ENCODE measurements at places on chromosomes 16 and 17.

DNA sequence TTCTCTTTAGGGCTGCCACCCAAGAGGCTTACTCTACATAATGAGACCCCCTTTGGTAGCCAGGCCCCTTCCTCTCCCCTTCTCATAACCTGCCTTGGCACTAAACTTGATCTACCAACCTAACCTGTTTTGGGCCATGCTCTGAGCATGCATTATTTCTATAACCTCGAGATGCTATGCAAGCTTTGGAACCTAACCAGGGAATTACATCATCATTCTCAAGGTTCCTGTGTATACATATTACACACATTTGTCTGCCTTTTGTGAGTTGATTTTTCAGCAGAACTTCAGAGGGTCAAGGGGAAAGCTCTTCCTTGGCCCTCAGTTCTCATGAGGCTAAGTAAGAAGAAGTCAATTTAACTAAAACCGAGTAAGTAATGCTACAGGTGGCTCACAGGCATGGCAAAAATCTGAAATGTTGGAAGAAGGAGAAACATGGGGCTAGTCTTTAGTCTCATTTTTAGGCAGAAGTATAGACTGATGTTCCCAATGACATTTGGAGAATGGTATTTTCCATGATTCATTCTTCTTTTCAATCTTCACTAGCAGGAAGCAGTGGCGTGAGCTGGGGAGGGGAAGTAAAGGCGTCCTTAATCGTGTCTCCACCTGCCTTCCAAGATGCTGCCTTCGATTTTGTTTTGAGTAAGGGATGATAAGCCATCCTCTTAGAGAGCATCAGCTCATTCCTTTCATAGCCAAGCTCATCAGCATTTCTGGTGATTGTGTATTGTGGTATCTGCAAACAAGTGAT lies 308.4 kb downstream of the ABCC12 start:
- DNase-seq: no peak

DNA sequence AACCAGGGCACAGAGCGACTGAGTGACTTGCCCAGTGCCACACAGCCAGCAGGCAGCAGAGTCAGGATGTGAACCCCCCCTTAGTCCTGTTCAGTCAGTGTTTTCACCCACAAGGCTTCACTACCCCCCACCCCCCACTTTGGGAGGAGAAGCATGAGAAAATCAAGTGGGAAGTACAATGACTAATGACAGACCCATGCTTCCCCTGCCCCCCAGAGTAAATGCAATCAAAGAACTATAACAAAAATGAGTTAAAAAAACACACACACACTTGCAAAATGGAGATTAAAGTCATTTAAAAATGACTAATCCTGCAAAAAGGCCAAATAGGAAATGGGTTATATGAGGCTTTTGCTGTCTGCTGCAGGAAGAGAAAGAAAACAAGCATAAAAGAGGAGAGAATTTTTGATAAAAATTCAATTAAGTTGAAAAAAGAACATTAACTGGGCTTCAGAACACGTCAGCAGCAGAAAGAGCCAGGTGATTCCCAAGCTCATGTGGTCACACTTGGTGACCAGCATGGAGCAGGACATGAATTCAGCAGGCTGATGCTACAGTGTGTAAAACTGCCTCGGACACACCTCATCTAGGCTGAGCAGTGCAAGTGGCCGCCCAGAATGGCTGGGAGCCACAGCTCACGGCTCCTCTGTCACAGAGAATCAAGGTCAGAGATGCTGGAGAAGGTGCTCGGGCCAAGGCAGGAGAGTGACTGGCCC lies 212.3 kb downstream of the ZNF423 start:
- DNase-seq: peak; percentile 53

DNA sequence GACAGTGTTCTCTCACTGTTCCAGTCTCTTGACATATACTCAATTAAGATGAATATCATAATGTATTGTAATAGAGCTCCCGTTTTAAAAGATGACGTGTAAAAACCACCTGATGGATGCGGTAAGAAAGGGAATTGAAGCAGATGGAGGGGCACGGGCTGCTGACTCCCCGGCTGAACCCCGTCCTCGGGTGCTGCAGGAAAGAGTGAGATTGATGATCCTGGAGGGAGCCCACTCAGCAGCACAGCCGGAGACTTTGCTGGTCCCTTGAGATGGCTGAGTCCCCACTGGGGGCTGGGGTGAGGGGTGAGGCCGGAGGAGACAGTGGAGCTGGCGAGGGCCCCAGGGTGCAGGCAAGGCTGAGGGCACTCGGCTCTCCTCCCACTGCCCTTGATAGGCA lies 217.4 kb downstream of the RPTOR start:
- DNase-seq: no peak

- DNase-seq: no peak
Measured at GRCh38 chr17:21376759-21377690, 868 bp downstream of the KCNJ12 start.

- DNase-seq: no peak
Measured at GRCh38 chr16:50671644-50672260, 9.4 kb downstream of the SNX20 start.

- DNase-seq: no peak
Measured at GRCh38 chr17:6374271-6374691, 60.6 kb downstream of the AIPL1 start.

GRCh38 chr16:3503523-3503922 lies 2.7 kb downstream of the CLUAP1 start:
- no peak for DNase-seq

DNA sequence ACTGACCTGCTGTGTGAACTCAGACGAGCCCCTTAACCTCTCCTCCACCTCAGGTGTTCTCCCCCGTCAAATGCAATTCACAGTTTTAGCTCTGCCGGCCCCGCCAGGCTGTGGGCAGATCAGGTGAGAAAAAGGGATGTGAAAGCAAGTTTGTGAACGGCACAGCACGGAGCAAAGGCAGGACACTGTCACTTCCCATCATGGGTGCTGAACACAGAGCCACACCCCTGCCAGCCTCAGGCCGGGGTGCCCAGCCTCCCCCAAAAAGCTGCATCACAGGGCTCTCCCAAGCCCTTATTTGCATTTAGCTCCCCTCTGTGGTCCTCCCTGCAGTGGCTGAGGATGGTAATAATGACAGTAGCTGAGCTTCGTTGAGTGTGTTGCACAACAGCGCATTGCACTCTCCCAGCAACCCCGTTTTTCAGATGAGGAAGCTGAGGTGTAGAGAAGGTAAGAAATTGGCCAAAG lies 88.8 kb upstream of the TNRC6C start:
- DNase-seq: no peak

DNA sequence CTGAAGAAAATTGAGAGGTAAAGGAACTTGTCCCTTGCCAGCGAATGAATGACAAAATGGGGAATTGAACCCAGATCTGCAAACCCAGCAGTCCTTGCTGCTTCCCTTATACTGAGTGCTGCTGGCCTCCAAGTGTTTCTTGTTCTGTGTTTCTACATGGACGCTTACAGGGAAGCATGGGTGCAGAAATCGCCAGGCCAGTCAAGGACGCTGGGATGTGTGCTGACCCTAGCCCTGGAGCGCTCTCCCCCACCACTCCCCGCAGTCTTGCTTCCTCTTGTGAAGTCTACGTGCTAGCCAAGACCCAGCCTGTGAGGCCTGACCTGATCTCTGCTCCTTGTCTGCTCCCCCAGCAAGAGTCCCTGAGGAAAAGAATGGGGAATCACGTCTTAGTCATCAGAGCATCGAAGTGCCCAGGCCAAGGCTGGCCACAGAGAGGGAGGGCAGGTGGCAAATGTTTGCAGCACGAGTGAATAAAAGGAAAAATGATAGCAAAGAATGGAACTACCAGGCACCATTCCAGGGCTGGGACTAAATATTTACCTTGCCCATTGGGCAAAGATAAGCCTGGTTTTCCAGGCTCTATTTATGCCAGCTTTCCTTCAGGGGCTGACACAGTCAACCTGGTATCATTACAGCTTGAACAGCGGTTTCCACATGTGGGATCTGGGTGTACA lies 17.4 kb downstream of the CA4 start:
- no peak for DNase-seq

DNA sequence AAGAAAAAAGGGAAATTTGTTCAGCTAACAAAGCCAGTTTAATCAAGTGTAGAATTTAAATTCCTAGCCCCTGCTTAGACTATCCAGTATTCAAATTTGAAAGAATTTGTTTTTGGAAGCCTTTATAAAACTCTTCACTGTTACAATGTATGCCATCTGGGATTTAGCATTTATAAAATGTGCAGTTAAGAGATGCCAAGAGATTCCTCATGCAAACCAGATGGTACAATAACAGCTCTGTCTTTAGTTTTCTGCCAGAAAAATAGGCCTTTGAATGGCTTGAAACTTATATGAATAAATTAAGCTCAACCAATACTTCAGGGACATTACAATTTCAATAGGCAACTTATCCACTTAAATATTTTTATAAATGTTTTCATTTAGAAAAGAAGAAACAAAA lies 6.8 kb upstream of the ANKS4B start:
- DNase-seq: no peak

DNA sequence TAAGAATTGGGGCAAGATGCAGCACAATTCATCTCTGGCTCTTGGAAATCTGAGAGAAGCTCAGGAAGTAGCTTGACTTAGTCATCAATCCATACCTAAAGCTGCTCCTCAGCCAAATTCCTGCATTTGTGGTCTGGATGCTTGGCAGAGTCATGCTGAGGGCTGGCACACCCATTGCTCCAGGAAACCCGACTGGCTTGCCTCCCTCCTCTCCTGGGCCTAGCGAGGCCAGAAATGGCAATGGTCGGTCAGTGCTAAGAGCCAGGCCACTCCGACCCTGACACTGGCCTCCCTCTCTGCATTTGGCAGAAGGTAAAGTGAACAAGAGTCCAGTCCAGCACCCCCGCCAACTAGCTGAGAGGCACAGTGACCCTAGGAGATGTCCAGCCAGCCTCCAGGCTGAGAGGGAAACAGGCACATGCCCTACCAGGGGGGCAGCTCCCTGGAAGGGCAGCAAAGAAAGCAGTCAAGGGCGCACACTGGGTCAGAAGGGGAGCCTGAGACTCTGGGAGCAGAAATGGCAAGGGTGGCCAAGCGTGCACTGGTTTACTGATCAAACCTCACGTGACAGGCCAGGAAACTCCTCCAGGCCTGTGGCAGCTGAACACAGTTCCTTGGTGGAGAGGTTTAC lies 10.0 kb downstream of the POLDIP2 start:
- DNase-seq: peak; percentile 84

GRCh38 chr16:2912330-2913199 lies 834 bp downstream of the FLYWCH1 start:
- peak; percentile 27 for DNase-seq

GRCh38 chr17:55186937-55187770 lies 77.6 kb upstream of the HLF start:
- no peak for DNase-seq

- no peak for DNase-seq
Measured at GRCh38 chr16:85611444-85612190, 1.5 kb upstream of the GSE1 start.

- DNase-seq: no peak
Measured at GRCh38 chr17:7176841-7177190, 2.4 kb downstream of the ASGR1 start.

DNA sequence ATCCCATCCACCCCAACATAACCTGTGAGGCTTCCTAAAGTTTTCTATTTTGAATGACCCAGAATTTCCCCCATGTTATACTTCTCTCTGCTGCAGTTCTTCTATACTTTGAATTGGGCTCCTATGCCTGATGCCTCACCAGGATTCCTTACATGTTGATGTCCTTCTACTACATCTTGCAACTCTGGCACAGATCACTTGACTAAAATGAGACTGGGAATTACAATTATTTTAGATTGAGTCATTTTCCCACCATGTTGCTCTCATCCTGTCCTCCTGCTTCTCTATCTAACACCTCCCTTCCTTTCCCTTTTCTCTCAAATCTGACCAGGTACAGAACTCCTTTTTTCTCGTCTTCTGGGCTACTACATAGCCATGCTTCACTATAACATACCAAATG lies 314.0 kb upstream of the KCNJ16 start:
- DNase-seq: no peak

GRCh38 chr17:32253117-32253611 lies 12.5 kb upstream of the RHBDL3 start:
- DNase-seq: no peak

- no peak for DNase-seq
Measured at GRCh38 chr17:32916134-32916533, 11.8 kb upstream of the TMEM98 start.

- no peak for DNase-seq
Measured at GRCh38 chr17:76296186-76296585, 11.9 kb downstream of the QRICH2 start.

DNA sequence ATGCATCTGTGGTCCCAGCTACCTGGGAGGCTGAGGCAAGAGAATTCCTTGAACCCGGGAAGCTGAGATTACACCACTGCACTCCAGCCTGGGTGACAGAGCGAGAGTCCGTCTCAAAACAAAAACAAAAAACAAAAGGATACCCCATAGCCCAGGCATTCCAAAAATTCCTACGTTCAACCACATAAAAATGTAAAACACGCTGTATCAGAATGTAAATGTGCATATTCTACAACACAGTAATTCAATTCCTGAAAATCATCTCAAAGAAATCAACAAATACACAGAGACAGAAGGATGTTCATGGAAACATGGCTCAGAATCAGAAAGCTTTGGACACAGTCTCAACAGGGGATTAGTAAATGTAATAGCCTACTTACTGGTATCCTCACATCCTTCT lies 33.0 kb downstream of the COG7 start:
- DNase-seq: no peak

DNA sequence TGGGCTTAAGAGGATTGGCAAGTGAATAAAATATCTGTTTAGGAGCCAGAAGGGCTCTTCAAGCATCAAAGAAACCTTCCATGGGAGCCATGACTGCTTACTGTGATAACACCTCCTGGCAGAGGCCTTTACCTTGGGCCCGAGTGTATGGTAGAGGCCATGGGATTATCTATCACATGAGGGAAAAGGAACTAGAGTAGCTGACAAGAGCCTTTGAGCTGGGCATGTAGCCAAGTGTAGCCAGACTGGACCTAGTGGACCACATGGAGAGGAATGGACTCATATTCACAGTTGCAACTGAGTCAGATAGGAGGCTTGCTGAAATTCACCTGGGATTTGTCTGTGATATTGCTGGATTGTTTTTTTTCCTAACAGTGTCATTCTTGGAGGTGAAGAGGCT lies 276.0 kb upstream of the ZFHX3 start:
- DNase-seq: no peak

- DNase-seq: peak; percentile 50
Measured at GRCh38 chr17:37605813-37606505, 3.3 kb downstream of the SYNRG start.

Measured in GM04503 (cell line).